ENCODE measurements at places on chromosomes 2 and 18.

DNA sequence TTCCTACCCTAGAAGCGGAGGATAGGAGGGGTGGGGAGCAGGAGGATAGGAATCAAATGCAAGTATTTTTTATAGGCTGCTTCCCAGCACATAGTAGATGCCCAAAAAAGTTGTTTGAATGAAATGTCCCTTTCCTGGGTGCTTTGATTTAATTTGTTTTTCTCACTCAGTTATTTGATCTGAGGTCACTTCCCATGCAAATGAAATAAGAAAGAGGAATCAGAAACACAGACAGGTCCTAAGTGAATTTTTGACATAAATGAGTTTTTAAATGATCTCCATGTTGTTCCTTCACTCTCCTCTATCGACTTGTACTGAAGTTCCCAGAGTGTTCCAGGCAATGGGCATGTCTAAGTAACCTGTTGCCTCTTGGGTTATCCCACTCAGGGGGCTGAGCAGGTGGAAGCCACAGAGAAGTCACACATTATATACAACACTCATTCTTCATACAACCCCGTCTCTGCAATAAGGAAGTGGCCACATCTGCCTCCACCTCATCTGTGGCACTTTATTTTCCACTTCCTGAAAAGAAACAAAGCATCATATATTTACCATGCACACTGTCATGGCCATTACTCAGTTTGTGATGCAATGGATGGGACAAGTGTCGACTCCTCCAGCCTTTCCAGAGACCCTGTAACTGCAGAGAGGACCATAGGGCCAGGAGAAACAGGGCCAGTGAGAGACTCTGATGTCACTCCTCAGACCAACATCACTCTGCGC lies 81.9 kb upstream of the ZNF397 start:
- DNase-seq, result no peak

GRCh38 chr18:73150199-73150598 lies 282.4 kb upstream of the NETO1 start:
- no peak for DNase-seq

DNA sequence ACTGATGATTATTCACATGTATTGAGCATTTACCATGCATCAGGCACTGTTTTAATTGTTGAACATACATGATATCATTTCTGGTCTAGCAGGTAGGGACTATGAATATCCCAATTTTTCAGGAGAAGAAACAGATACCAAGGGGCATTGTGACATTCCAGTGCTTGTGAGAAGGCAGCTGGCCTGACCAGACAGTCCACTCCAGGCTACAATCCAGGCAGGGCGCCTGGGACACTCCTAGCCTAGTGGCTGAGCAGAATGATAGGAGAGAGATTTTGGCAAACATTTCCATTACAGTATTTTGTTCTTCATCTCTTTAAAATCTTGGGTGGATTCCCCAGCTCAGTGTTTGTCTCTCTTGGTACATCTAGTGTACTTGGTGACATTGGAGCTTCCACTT lies 24.9 kb downstream of the ZNF892 start:
- DNase-seq, result no peak

DNA sequence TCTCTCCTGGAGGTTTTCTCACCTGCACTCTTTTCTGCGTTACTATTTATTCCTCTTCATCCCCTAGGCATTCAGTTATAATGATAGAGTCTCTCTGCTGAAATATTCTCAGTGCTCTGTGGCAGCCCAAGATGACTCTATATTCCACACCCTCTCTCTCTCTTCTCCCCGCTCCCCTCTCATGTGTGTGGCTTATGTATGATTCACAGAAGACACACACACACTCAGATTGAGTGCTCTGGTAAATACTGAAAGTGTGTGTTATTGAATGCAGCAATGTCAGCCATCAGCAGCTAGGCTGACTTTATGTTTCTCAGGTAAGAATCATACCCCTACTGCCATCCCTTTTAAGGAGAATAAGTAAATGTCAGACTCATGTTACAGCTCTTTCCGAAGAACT lies 201.2 kb downstream of the SLC4A10 start:
- DNase-seq, result no peak

All from anterior cingulate cortex (tissue), 58 donors.